Suprapubic skin (tissue), 4 donors: ENCODE measurements at places on chromosomes 11 and 22.

DNA sequence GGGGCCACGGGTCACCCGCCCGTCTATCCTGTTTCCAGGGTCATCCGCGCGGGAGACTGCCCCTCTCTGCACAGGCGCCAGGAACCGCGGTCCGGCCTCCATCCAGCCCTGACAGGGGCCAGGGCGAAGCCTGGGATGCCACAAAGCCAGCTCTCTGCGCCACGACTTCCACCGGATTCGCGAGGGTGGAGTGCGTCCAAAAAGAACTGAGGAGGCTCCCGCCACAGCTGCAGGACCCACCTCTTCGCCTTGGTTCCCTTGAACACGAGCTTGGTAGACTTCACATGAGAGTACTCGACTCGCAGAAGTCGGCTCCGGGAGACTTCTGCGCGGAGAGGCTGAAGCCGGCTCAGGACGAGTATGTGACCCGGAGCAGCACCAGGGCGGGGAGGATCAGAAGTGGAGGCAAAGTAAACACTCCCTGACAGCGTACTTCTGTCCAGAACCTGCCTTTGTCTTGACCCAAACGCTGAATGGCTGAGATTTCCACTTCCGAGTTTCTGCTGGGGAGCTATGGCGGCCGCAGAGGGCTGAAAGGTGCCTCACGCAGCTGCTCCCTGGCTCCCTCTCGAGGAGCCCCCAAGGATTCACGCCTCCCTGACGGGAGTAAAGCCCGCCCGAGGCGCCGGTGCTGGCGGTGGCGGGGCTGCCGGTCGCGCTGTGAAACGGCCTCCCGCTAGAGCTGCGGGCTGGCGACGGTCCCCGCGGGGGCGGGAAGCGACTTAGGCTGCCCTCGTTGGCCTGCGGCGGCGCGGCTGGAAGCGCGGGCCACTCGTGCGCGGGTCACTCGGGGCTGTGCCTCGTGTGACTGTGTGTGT lies 4566.7 kb upstream of the OR11H1 start:
- DNase-seq: no peak

GRCh38 chr22:24066865-24067264 lies 55.8 kb downstream of the CABIN1 start:
- DNase-seq: peak; percentile 76

GRCh38 chr11:19359221-19360000 lies 118.7 kb upstream of the E2F8 start:
- DNase-seq: no peak

DNA sequence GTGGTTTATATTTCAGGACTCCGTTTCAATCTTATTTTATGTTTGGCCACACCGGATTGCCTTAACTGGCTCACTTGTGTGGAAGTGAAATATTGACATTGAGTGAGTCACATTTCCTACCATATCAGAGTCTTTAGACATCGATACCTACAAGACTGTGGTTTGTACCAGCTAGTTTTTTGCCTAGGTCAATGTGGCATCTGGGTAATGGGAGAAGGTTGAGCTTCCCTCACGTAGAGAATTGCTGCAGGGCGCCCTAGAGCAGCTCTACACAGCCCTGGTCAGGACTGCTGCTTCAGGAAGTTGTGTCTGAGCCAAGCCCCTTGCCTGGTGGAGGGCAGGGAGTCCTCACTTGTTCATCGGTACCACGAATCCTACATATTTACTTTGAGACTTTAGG lies 1.6 kb downstream of the GRAMD1B start:
- peak; percentile 50 for DNase-seq

- DNase-seq: no peak
Observed at GRCh38 chr11:19199048-19199447, 2.7 kb downstream of the CSRP3 start.

GRCh38 chr22:32024796-32025195 lies 18.3 kb upstream of the SLC5A1 start:
- DNase-seq: no peak

GRCh38 chr11:83612891-83613766 lies 327.0 kb upstream of the CCDC90B start:
- no peak for DNase-seq

GRCh38 chr11:7485186-7486097 lies at the start of gene OLFML1:
Gene OLFML1 (plus strand): TSS chr11:7485506. CDS start chr11:7485876, 370 bp downstream.
- no peak for DNase-seq

- no peak for DNase-seq
Observed at GRCh38 chr11:61116426-61117167, 14.3 kb downstream of the CD5 start.

GRCh38 chr22:40113696-40114095 lies 64.0 kb upstream of the TNRC6B start:
- DNase-seq: no peak

DNA sequence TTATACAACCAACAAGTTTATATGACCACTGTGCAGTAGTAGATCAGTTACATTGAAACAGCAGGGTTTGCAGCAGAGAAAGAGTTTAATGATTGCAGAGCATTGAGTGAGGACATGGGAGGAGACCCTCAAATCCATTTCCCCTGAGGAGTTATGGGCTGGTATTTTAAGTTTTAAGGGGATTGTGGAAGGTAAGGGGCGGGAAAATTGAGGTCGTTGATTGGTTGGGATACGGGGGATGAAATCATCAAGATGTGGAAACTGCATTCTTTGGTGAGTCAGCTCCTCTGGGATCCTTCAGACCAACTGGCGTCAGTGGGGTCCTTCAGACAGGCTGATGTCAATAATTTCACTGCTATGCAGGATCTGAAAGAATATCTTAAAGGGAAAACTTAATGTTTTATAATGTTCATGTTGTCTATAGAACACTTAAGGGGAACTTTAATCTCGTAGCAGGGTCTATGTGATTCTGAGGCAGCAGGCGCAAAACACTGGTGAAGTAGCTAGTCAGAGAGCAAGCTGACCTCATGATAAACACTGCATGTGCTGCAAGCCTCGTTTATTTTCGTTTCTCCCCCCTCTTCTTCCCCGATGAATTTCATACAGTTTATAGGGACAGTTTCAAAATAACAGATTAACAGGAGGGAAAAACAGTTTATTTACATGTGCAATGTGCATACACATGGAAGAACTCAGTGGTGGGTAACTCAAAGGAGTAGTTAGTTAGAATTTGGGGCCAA lies 17.4 kb upstream of the BACE1-AS start:
- no peak for DNase-seq

DNA sequence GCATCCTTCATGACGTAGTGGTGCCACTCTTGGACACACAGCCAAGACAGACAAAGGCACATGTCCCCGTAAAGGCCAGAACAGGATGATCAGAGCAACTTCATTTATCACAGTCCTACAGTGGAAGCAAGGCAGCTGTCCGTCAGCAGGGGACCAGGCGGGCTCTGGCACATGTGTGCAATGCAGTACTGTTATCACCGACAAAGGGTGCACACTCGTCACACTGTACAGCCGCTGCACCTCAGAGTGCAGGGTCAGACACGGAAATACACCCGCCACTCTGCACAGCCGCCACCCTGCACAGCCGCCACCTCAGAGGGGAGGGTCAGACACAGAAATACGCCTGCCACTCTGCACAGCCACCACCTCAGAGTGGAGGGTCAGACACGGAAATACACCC lies 13.4 kb upstream of the IL17REL start:
- no peak for DNase-seq

DNA sequence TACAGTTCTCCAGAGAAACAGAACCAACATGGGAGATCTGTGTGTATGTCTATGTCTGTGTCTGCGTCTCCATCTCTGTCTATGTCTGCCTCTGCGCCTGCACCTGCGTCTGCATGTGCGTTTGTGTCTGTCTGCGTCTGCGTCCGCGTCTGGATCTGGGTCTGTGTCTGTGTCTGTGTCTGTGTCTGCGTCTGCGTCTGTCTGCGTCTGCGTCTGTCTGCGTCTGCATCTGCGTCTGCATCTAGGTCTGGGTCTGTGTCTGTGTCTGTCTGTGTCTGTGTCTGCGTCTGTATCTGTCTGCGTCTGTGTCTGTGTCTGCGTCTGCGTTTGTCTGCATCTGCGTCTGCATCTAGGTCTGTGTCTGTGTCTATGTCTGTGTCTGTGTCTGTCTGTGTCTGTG lies 88.4 kb upstream of the SLC22A12 start:
- DNase-seq: peak; percentile 36

GRCh38 chr11:115334932-115335788 lies 169.1 kb downstream of the CADM1 start:
- DNase-seq: no peak

GRCh38 chr11:6393989-6394670 lies 3.9 kb downstream of the SMPD1 start:
- DNase-seq: no peak

DNA sequence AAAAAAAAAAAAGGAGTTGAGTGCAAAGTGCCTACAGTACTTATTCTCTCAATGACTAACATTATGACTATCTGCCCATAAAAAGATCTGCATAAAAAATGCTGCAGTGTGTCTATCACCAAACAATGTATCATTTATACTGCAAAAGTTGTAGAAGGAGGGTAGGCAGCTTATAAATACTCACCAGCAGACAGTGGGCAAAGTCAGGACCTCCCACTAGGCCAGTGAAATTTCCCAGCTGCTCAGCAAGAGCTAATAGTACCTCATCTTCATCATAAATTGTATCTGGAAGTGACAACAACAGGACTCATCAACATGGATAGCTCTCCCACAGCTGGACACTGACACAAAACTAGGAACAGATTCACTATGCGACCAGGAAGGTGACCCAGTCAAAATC lies 1.6 kb downstream of the PPP2R1B start:
- DNase-seq: no peak

GRCh38 chr11:71787098-71787823 lies 45.7 kb upstream of the DEFB108B start:
- peak; percentile 97 for DNase-seq

GRCh38 chr22:20494978-20495860 lies at the start of gene KLHL22:
Gene KLHL22 (minus strand): TSS chr22:20495795. CDS start chr22:20489211, 6,584 bp downstream.
- DNase-seq: peak; percentile 70

GRCh38 chr11:132353255-132353654 lies 982.8 kb downstream of the NTM start:
- DNase-seq: no peak

DNA sequence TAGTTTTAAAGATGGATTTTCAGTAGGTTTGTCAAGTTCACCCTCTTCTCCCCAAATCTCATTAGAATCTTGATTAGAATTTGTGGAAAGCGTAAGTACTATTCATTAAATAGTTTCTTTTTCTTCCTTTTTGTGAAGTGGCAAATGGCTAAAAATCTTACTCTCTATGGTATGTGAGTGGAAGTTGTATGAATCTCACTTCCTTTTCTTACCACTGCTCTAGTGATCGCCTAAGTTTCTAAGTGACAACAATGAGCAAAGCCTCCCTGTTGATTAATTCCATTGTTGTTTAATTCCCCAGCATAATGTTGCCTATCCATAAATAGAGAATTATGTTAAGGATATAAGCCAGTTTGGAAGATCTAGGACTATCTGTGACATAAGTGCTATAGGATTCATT lies 82.7 kb downstream of the PGR start:
- DNase-seq: no peak

DNA sequence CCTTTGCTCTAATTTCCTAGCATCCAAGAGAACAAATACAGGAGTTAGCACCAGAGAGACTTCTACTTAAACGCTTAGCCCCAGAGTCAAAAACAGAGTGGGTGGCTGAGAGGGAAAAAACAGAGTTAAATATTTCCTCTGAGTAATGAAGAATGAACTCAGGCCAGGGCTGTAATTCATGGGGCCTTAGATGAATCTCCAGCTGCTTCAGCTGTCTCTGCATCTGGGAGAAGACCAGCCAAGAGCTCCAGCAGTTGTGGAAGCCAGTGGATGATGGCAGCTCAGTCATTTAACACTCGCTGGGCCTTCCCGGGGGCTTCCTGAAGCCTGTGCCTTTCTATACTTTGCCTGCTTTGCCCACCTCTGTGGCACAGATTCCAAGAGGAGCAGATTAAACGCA lies 5.7 kb upstream of the ADAMTS15 start:
- DNase-seq: no peak

DNA sequence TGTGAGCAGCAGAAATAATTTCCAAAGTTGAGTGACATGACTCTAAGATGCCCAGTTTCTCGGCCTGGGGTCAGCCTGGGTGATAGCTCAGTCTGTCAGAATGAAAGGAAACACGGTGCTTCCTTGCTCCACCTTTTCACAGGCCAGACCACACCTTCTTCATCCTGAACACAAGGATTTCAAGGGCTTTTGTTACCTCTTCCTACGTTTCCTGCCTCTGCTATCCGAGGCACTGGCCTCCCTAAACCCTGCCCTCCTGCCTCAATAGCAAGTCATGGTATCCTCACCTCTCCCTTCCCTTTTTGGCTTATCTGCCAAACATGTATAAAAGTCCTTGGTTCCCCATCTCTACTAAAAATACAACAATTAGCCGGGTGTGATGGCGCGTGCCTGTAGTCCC lies 1.7 kb upstream of the OR51E1 start:
- no peak for DNase-seq

- DNase-seq: no peak
Observed at GRCh38 chr11:133175103-133175502, 357.2 kb downstream of the OPCML start.

- no peak for DNase-seq
Observed at GRCh38 chr11:73295241-73295995, 12.7 kb upstream of the ARHGEF17 start.

- no peak for DNase-seq
Observed at GRCh38 chr11:20308601-20309000, 54.9 kb upstream of the HTATIP2 start.

DNA sequence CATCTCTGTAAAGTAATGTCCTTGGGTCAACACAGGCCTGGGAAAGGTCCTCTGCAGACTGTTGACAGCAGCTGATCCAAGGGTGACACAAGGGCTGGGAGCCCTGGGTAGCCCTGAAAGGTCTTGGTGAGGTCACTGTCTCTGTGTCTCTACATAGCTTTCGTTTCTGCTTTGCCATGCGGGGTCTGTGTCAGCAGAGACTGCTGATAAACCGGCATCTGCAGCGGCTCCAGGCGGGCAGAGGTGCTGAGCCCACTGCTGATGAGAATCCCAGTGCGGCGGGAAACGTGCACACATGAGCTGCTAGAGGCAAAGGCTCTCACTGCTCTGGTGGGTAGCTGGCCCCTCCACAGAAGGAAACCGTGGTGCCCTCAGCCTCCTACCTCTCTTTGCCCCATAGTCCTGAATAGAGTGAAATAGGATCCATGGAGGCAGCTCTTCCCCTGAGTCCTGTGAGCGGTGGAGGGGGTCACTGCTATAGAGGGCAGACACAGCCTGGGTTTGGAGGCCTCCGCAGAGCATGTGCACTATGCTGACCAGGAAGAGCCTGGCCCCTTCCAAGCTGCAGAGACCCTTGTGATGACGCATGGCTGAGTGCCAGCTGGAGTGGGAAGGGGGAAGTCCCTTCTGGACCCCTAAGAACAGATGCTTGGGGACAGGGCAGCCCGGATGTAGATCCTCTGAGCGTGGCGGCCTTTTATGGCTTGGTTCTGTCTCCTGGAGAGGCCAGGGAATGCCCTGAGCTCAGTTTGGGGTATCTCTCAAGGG lies 17.8 kb upstream of the ST3GAL4 start:
- DNase-seq: peak; percentile 58

- DNase-seq: no peak
Observed at GRCh38 chr11:74735365-74735928, 4.2 kb upstream of the CHRDL2 start.
